ENCODE measurements at places on chromosomes 2 and 18.

- DNase-seq, result no peak
Observed at GRCh38 chr18:76367168-76368125, 127.6 kb downstream of the ZNF516 start.

GRCh38 chr2:68921646-68922045 is 31.0 kb downstream of the GKN2 start:
- DNase-seq, result no peak

GRCh38 chr18:8948471-8949149 is 153.9 kb upstream of the NDUFV2 start:
- DNase-seq, result no peak

DNA sequence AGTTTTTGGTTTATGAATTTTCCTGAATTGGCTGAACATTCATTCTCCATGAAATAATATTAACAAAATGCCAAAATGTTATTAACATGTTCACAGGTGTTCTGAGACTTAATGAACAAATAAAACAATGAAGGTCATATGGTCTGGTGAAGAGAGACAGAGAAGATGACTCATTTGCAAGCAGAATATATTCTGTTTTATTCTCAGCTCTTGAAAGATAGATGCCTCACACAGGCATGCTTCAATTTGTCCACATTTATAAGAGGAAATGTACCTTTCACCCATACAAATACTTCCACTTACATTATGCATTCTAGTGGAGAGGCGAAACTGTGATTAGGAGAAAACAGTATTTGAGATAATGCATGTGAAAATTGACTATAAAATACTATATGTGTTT is 75.4 kb upstream of the PGAP1 start:
- DNase-seq, result no peak

GRCh38 chr2:106168657-106169056 is 25.4 kb downstream of the UXS1 start:
- no peak for DNase-seq

DNA sequence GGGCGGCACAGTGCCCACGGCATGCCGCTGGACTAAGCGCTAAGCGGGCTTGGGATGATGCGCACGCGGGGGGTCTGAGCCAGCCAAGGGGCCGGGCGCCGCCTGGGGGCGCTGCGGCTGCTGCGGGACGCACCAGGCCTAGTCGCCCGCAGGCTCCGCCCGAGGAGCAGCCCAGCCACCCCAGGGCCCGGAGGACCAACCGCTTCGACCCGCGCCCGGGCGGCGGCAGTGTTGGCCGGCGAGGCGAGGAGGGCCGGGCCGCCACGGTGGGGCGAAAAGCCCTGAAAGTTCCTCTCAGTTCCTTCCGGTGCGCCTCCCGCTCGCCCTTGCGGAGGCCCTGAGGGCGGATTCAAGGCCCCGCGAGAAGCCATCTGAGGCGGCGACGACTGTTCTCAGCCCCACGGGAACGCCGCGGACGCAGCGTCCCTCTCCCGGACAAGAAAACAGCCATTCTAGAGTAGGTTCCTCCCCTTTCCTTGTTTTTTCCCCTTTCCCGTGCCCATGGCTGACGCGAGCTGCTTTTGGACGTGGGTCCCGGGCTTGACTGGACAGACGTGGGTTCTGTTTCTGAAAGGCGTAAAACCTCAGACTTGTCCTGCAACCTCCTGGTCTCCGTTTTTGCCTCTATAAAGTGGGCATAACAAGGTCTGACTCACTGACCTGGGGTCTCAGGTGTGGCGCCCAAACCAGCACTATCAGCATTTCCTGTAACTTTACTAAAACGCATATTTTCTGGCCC is at the start of gene ANKAR:
Gene ANKAR, plus strand, starts transcription at position 297 of the 739 bp plus-strand sequence. CDS start 1,821 bp downstream, outside the sequence.
- peak; percentile 81 for DNase-seq

- DNase-seq, result no peak
Observed at GRCh38 chr2:29562896-29563295, 358.5 kb downstream of the ALK start.

- no peak for DNase-seq
Observed at GRCh38 chr2:69687971-69688611, 44.6 kb upstream of the AAK1 start.

- DNase-seq, result no peak
Observed at GRCh38 chr2:63522950-63523349, 65.3 kb downstream of the WDPCP start.

Measured in kidney capillary endothelial cell (primary cell).